Activated T-helper 9 cell treated with anti-CD3 and anti-CD28 coated beads, Interleukin-2, amount 50 U/mL, for 16 hours (primary cell): ENCODE measurements at places on chromosomes 2 and 18.

DNA sequence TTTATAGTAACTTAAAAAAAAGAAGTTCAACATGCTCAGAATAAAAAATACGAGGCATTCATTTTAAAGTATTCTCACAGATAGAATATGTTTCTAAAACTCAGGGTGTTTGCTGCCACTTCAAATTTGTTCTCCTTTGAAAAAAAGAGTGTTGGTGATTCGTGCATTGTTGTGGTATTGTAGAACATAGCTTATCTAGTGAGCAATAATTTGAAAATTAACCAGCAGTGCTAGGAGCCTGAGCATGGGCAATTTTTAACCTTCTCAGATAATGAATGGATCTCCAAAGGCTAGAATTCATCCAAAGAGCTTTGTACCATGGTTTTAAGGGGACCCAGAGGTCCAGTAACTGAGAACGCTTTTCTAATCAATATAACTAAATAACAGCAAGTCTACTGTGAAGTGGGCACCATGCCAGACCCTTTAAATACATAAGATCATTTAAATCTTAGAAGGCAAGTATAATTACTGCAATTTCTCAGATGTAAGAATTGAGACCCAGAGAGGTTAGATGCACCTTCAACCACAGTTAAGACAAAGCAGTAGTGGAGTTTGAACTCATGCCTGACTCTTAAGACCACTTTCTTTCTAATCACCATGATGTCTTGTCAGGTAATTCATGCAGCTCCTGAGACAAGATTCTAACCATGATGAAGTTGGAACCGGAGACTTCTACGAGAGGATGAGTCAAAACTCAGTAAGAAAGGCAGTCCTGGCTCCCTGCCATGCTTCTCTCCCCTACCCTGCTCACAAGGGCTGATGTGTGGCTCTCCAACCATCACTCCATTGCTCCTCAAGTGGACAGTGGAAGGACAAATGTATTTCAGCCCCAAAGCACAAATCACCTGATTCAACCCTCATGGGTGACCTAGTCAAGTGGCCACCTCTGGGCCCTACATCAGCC lies 3.4 kb downstream of the CYRIA start:
- DNase-seq = no peak

DNA sequence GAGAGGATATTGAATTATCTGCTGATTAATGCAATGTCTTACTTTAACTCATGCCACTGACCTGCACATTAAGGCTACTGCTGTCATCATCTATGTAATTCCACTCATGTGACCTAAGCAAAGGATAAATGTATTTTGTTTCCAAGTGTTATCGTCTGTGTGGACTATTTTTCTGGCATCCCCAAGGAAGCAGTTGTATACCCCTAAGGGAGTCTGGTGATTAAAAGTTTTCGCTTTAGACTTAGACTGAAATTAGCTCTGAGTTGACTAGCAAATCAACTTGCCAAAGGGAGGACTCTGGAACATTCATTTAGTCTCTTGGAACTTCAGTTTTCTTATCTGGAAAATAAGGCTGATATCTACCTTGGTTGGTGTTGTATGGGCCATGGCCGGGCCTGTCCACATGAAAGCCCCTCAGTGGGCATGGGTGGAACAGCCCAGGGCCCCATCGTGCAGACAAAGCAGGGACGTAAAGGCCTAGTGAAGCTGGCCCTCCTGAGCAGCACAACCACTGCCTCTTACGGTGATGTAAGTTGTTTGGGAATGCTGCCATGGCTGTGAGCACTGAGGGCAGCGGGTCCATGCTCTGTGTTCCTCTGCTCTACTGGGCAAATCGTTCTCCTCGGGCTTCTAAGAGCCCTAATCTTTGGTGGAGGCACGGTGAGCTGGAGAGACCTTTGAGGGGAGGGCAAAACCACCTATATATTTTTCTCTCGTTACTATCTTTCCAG lies 144.4 kb upstream of the RNF152 start:
- no peak for DNase-seq

DNA sequence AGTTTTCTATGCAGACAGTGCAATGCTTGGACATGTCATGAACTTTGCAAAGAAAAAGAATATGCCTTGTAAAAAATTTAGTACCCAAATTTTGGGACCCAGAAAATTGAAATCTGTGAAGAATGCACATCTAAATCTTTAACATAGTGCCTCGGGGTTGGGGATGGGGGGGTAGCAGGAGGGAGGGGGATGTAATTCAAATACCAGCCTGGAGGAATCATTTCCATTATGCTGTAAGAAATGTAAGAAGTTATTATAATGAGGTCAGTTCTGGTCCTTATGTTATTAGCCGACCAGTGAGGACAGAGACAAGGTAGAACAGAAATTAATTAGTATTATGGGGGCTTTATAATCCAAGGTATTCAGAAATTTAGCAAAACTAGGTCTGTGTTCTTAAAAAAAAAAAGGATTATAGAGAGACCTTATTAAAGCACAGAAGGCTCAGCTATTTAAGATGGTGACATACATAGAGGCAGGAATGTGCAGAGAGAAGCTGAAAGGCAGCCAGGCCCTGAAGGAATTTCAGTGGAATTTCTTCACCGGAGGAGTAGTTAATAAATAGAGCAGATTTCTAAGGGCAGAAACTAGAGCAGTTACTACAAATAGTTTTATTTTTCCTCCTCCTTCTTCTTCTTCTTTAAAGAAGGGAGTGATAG lies 89.0 kb upstream of the RBMS1 start:
- no peak for DNase-seq

- no peak for DNase-seq
Measured at GRCh38 chr2:69067866-69068265, 54.9 kb downstream of the ANTXR1 start.

DNA sequence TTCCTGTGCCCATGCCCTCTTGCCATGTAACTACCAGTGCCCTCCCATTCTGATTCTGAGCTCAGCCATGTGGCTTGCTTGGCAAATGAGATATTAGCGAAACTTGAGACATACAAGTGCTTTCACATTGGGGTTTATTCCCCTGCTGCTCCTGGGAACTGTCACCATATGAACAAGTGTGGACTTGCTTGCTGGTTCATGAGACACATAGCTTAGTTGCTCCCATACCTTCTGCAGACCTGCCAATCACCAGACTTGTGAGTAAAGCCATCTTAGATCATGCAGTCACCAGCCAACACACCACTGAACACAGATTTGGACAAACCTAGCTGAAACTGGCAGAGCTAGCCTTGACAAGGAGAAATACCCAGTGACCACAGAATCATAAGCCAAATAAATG lies 155.1 kb downstream of the SS18 start:
- DNase-seq = no peak

GRCh38 chr18:65093346-65093745 lies 657.5 kb upstream of the CDH7 start:
- DNase-seq = no peak

GRCh38 chr18:68041327-68041726 lies 524.8 kb upstream of the DSEL start:
- no peak for DNase-seq

DNA sequence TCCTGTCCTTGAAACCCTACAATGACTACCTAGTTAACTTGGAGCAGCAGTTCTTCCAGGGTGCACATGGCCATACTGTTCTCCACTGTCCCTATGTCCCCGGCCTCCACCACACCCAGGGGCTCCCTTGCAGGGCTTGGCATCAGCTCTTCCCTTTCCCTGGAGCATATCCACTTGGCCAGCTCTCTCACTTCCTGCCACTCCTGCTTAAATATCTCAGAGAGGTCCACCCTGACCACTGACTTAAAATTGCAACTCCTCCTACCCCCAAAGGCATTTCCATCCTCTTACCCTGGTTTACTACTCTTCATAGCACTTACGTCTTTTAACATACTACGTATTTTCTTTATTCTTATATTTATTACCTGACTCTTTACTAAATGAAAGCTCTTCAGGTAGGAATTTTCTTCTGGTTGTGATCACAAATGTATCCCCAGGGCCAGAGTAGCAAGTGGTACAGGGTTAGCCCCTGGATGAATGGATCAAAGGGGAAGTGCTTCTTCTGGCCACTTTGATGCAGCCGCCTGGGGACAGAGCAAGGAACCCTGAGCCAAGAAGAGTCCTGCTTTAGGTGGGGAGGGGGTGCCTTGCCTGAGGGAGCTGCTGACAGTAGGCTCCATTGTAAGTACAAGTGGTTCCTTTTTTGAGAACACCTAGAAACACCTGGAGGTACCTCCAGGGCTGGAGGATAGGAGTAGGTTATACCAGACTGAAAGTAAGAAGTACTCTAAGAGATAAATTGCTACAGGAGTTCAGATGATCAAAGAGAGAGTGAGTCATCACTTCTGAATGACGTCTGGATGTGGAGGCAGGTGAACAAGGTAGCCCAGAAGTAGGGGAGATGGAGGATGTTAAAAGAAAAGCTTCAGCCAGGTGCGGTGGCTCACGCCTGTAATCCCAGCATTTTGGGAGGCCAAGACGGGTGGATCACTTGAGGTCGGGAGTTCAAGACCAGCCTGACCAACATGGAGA lies 82.2 kb downstream of the SOCS6 start:
- DNase-seq = no peak

DNA sequence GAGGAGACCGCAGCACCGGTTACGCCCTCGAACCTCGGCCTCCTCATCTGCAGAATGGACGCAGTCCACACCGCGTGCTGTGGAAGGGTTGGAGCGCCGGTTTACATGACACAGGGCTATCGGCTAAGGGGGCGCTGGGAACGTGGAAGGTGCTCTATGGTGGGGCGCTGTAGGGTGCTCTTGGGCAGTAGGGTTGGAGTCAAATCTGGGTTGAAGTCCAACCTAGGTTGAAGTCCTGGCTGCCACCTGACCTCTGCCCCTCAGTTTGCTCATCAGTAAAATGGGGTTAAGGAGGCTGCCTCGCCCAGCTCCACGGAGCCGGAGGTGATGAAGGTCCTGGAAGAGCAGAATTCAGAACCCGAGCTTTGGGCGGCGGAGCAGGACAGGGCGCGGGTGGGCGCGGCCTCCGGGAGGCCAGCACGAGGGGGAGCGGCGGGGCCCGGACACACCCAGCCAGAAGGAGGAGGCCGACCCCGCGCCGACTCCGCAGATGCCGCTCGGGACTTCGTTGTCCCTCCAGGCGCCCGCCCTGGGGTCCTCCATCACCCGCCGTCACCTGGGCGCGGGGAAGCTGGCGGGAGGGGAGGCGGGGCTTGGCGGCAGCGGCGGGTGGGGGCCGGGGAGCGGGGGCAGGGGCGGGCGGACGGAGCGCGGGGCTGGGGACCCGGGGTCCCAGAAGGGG lies 558 bp upstream of the GAREM2 start:
- DNase-seq = no peak

DNA sequence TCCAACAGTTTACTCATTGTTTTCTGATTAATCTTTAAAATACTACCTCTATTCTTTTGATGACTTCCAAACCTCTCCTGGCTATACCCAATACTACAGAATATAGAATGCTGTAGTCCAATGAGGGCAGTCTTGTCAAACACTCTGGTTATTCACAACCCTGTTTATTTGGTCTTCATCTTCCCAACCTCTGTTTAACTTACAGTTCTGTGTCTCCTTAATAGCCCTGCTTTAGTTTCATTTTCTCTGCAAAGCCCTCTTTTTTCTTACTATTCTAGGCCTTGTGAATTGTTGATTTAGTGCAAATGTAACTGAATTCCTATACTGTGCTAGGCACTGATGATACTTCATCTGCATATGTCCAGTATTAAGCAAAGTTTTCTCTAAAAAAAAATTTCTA lies 40.0 kb downstream of the ACVR2A start:
- no peak for DNase-seq

DNA sequence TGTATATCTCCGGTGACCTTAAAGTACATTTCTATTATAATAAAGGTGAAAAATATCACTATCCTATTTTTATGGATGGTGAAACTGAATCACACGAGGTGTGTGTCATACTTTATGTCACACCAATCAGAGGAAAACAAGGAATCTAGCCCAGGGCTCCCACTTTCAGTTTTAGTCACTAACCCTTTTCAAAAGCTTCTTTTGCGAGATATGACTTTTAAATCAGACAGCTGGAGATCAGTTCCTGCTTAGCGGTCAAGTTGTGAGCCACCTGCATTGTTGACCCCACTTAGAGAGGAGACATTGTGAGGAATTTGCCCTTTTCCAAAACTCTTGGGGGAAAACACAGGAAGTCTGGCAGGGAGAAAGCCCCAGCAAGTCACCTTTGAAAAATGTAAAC lies 70.5 kb downstream of the CPS1 start:
- no peak for DNase-seq

DNA sequence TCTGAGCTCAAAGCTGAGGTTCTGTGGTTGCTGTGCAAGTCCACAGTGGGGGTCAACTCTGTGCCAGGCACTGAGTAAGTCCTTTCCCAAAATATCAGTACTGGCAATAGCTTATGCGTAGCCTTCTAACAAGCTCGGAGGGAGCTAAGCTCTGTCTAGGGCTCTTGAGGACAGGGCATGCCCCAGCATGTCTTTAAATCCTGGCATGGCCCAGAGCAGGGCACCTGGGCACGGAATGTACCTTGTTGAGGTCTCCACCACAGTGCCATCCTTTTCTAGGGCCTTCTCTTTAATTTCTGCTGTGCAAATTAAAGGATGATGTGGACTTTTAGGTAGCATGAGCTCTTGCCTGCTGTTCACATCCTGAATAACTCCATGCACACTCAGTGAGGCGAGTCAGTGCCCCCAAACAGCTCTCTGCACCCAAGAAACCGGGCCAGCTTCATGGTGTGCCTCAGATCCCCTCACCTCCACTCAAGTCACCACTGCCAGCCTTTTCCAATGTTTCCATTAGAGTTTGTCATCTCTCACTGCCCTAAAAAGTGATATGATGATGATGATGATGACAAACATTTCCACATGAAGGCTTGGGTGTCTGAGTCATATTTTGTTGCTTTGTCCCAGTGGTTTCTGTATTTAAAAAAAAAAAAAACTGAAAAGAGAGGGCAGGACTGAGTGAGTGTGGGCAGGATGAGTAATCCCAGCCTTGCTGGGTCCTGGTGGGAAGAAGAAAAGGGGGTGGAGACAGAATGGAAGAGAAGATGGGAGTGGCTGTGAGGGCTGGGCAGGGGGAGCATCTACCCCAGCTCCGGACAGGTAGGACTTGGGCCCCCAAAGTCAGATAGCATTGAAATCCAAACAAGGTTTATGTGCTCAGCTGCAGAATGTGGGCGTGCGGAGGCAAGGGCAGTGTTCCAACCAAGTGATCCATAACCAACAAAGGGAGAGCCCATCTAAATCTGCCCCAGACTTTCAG lies 78.9 kb downstream of the ZBTB7C start:
- DNase-seq = no peak

DNA sequence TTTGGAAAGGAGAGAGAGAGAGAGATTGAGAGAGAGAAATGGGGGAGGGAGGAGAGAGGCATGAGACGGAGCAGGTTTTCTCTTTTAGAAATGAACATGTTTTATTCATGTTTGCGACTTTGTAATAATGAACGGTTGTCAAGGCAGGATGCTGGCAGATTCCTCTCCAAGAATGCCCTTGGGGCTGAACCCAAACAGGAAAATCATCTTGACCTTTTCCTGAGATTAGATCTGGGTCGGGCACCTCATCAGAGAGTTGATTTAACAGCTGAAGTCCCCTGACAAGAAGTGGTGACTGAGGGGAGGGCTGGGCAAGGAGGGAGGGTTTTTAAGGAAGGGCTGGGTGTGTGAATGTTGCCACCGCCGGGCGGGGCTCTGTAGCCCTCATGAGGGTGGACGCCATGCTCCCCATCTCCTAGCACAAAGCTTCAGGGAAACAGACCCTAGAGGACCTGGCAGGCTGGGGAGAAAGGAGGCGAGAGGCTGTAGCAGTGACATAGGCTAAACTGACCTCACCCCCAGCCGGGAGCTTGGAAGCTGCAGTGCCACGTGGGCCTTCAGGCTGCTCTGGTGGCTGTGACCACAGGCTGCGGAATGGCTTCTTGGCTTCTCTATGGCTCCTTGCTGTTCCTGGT lies 60.0 kb downstream of the LIPG start:
- DNase-seq = no peak
